GOT3 (cell line): ENCODE measurements at places on chromosomes 6 and 20.

- DNase-seq = no peak
Measured at GRCh38 chr6:166770216-166771116, 143.4 kb upstream of the RPS6KA2 start.

- no peak for DNase-seq
Measured at GRCh38 chr6:41539204-41539603, 7.0 kb upstream of the FOXP4 start.

DNA sequence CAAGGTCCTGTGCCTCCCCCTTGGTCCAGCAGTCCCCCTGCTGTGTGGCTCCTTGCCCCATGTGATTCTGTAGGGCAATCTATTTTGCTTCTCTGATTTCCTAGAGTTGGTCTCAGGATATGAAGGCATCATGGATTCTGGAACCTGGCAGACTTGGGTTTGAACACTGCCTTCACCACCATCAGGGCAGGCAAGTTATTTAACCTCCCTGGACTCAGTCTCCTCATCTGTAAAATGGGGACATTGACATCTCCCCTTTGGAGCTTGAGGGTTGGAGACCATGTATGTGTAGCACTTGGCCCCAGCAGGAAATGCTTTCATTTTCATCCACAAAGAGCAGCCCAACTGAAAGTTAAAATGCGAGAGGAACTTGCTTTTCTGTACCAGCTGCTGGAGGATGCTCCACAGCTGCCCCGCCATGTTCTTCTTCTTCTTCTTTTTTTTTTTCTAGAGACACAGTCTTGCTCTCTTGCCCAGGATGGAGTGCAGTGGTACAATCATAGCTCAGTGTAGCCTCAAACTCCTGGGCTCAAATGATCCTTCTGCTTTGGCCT lies 6.7 kb downstream of the TOX2 start:
- DNase-seq = no peak

- no peak for DNase-seq
Measured at GRCh38 chr20:63361519-63362435, 628 bp upstream of the CHRNA4 start.

DNA sequence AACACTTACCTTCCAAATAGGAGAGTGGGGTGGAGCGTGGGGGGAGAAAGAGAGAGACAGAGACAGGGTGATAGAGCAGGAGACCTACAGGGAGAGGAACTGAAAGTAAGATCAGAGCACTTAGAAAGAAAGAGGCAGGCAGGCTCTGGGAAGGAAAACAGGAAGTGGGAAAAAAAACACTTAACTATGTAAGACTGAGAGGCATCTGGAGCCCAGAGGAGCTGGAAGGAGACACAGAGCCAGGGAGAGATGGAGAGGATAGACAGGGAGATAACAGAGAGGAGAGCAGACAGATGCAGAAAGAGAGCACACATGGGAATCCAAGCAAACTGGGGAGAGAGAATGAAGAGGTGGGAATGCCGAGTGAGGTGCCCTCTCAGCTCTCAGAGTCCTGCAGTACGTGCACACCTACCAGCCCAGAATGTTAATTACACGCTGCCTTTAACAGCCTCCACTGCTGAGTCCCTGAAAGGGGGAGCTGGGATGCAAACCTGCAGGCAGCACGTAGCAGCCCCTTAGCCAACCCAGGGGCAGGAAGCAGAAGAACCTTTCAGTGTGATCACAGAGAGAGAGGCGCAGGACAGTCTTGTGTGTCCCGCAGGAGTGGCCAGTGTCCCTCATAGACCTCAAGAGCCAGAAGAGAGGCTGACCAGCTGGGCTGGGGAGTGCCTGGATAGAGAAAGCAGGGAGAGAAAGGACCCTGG lies 132.7 kb upstream of the LRFN2 start:
- DNase-seq = no peak

DNA sequence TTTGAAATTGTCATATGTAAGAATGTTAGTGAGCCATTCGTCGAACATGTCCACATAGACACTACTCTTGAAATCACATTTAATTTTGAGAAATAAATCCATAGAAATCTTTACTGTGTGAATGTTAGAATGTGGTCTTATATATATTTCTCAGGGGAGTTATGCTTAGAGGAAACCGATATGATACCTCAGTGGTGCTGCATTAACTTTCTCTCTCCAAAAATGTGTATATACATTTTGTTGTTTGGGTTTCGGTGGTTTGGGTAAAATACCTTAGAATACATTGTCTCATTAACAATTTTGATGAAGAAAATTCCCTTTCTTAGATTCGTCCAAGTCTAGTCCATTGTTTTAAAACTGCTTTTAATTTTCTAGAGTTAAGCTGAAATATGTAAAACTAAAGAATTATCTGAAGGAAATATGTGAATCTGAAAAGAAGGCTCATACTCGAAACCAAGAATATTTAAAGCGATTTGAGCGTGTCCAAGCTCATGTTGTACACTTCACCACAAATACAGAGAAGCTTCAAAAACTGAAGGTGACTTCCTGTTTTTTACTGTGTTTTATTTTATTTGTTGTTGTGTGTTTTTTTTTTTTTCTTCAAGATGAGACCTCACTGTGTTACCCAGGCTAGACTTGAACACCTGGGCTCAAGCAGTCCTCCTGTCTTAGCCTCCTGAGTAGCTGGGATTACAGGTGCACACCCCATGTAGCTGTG lies 10.3 kb downstream of the KIZ start:
- no peak for DNase-seq

DNA sequence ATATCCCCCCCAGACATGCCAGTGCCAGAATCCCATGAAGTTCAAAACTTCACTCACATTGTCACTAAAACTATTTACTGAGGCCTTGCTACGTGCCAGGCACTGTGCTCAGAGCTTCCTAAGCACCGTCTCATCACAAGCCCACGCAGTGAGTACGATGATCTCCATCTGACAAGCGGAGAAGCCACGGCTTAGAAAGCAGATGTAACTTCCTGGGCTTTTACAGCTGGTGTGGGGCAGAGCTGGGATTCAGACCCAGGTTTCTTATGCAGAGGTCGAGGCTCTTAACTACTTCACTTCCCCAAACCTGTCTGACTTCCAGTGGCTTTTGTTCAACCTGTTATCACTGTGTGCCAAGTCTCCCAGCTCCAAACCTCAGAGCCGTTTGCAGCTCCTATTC lies 8.3 kb downstream of the MDGA1 start:
- no peak for DNase-seq

DNA sequence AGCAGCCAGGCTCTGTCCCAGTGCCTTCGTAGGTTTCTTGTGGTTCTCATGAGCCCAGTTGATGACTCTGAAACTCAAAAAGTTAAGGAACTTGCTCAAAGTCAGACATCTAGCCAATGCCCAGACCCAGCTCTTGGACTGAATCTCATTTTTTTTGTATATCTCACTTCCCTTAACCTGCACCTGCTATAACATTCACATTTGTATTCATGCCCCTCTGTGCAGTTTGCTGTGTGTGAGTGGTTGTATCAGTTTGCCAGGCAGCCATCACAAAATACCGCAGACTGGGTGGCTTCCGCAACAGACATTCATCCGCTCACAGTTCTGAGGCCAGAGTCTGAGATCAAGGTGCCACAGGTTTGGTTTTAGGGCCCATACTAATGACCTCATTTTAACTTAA lies 49.9 kb downstream of the IPCEF1 start:
- no peak for DNase-seq

- no peak for DNase-seq
Measured at GRCh38 chr6:47552319-47552718, 74.7 kb downstream of the CD2AP start.

DNA sequence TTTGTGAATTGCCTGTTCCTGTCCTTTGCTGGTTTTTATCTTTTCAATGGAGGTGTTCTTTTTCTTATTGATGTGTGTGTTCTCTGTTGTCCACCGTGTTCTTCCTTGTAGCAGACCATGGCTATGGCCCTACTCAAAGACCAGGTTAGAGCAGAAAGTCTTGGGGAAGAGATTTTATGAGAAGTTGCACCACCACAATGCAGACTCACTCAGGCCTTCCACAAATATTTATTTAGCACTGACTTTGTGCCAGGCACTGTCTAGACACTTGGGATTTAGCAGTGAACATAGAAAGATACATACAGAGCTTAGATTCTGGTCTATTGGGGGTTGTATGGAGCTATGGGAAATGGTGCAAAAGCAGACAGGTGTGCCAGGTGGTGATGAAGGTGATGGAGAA lies 98.8 kb downstream of the DTD1 start:
- no peak for DNase-seq

DNA sequence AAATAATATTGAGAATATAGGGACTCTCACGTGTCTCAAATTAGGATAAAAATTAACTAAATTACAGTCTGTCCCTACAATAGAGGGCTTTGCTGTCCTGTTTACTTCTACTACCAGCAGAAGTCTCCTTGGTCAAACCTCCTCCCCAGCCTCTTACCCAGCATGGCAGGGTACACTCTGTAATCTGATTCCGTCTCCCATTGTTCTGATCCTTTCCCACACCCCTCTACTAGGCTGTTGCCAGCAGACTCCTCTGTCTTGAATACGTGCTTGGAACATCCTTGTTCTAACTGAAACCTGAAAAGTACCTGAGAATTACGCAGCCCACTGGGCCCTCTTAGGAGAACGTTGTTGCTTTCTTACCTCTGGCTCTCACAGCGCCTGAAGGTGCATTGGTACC lies 112.2 kb upstream of the PREP start:
- DNase-seq = no peak

GRCh38 chr20:4600308-4601014 lies 121.2 kb upstream of the PRND start:
- DNase-seq = no peak

DNA sequence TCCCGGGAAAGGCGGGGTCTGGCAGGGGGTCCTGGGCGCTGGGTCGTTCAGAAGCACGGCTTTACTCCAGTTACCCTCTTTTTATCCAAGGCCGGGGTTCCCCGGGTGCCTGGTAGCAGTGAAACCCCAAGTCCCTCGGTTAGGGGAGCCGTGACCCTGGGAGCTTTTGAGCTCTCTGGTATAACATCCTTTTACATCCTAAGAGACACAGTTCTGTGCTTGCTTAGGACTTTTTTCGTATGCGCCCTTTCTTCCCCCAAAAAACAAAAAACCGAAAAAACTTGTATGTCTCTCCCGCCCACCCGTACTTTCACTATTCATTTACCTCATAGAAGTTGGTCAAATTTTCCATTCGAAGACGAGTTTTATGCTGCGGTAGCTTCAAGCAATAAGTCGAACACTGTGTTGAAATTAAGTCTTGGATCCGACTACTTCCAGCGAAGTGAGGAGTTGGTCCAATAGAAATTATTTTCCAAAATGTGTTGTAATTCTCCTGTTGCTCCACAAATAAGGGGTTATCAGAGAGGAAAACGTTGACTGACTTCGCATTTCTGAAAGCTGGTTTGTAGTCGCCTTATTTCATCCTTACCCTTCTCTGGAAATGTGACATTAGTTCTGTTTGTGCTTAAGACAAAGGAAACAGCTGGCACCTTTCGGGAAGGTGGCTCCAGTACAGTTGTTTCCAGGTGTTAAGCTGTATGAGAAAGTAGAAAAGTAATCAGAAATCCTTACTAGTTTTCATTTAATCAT lies 816 bp upstream of the MAN1A1 start:
- DNase-seq = no peak

DNA sequence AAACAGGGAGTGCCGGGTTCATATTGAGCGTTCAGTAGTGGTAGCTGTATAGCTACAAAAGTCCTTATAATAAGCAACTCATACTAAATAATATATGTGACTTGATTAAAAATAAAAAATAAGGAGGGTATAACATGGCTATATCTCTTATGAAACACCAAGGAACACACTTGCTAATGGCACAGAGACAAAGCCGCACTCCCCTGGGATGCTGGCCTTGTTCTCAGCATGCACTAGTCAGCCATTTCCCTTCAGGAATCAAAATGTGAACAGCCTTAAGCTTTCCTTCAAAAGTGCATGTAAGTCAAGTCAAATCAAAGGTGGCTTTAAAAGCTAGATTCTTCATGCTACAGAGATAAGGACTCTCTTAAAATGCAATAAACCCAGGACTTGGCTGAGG lies 9.4 kb downstream of the HMGCLL1 start:
- DNase-seq = no peak

GRCh38 chr6:156822747-156823206 lies 45.6 kb downstream of the ARID1B start:
- DNase-seq = no peak
